Amniotic stem cell (primary cell): ENCODE measurements at places on chromosomes 16 and 17.
A peak's percentile ranks its signal among the peaks of the same experiment; 100 is the strongest.

GRCh38 chr16:57245472-57246113, 534 bp downstream of the ARL2BP start:
- DNase-seq = no peak

GRCh38 chr16:8861563-8862308, 7.1 kb downstream of the CARHSP1 start:
- no peak for DNase-seq

GRCh38 chr16:12398029-12398682, 405.5 kb downstream of the CPPED1 start:
- no peak for DNase-seq

GRCh38 chr16:67249178-67250044, 632 bp downstream of the SLC9A5 start:
- no peak for DNase-seq

GRCh38 chr17:50946891-50947781, 81.0 kb upstream of the TOB1 start:
- DNase-seq = no peak

DNA sequence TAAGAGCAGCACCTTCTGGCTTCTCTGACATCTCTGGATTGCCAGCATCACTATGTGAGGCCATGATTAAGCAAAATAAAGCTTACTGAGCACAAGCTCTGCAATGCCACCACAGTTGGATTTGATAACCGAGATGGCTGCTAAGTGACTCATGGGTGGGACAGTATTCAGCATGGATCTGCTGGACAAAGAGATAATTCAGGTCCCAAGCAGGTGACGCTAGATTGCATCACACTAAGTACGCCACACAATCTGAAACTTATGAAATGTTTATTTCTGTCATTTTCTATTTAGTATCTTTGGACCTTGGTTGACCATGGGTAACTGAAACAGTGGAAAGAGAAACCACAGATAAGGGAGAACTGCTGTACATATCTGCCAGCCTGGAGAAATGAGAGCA, 27.4 kb downstream of the CDRT15 start:
- no peak for DNase-seq

DNA sequence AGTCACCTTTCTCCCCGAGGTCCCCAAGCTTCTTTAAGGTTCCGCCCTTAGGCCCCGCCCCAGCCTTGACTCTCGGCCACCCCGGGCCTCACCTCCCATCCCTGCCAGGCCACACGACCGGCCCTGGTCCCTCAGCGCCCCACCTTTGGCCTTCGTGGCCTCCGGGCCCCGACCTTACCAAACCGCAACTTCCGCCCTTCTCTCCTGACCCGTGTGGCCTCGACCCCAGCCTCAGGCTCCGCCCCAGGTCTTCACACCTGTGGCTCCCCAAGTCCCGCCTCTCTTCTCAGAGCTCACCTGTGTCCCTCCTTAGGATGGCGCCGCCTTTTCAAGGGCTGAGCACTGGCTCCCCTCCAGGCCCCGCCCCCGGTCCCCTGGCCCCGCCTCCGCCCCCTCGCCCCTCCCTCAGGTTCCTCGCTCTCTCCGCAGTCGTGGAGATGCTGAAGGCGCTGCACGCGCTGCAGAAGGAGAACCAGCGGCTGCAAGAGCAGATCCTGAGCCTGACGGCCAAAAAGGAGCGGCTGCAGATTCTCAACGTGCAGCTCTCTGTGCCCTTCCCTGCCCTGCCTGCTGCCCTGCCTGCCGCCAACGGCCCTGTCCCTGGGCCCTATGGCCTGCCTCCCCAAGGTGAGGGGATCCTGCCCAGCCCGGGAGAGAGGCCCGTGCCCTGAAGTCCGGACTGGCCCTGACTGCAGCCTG, 10.0 kb upstream of the CISD3 start:
- no peak for DNase-seq

- no peak for DNase-seq
Observed at GRCh38 chr17:61129267-61130254, 270.1 kb upstream of the TBX2 start.

DNA sequence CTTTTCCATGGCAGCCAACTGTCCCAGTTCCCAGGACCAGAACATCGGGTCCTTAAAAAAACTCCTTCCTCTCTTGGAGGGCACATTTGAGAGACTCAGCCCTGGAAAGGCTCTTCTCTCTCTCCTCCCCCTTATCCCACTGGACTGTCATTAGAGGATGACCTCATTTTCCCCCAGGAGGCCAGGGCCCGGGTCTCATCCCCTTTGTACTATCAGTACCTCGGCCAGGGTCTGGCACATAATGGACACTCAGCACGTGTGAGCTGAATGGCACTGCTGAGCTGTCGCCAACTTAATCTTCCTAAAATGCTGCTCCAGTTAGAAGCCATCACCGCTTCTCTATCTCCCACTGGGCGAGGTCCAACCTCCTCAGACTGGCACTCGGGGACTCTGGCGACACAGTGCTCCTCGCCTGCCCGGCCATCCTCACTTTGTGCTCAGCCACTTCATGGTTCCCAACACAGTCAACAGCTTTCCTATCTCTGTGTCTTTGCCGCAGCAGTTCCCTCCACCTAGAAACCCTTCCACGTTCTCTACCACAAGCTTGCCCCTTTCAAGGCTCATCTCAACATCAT, 3.6 kb upstream of the RHBDL3 start:
- no peak for DNase-seq

DNA sequence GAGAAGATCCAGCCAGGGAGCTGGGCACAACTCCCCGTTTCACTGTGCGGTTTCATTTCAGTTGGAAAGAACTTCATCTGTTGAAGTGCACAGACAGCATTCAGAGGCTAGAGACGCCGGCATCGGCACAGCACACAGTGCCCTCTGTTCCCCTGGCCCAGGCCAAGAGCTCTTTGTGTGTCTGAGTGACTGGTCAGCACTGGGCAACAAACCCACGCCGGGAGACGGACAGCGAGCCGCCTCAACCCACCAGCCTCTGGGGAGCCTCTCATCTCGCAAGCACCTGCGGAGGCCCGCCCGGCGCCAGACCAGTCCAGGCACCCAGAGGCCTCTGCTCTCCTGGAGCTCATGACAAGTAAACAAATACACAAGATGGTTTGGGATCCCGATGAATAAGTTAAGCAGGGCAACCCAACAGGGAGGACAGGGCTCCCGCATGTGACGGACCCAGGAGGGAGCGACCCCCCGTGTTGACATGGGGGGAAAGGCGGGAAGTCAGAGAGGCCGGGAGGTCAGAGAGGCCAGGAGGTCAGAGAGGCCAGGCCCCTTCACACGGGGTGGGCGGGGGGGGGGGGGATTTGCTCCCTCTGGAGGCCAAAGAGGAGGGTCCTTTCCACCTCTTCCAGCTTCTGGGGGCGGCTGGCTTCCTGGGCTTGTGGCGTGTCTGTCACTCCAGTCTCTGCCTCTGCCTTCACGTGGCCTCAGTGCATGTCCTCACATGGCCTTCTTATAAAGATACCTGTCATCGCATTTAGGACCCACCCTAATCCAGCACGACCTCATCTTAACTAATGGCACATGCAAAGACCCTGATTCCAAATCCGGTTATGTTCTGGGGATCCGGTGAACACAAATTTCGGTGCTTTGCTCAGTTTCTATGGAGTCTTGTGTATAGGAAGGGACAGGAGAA, 25.8 kb upstream of the KLHDC4 start:
- no peak for DNase-seq

DNA sequence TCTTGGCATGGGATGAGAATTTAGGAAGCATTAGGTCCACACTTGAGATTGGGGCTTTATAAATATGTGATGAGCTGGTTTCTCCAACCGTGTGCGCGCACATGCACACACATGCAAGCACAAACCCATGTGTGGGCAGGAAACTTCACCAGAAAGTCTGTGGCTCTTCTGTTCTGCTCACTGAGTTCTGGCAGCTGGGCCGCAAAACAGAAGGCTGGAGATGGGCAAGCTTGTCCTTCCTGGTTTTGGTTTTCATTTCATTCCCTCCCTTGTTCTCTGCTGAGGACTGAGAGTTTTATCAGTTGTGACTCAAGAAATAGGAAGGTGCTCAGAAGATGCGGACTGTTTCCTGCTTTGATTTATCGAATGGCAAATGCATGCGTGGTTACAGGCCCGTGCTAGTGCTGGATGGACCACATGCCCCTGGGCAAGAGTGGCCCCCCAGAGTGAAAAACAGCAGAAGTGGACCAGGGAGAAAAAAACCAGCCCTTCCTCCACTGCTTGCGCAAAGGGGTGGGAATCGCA, 14.1 kb downstream of the MAP3K14 start:
- DNase-seq = no peak

GRCh38 chr16:13909872-13910303, 10.1 kb upstream of the ERCC4 start:
- peak; percentile 9 for DNase-seq

GRCh38 chr16:89018282-89019158, 41.5 kb upstream of the CBFA2T3 start:
- DNase-seq = no peak

- DNase-seq = no peak
Observed at GRCh38 chr16:73483934-73484711, 436.2 kb upstream of the ZFHX3 start.

- DNase-seq = no peak
Observed at GRCh38 chr17:77720946-77721845, 237.3 kb upstream of the TNRC6C start.

GRCh38 chr17:19368229-19368628, 5.7 kb upstream of the B9D1 start:
- DNase-seq = no peak

GRCh38 chr17:75587675-75588595, at the start of gene MYO15B:
TSS of gene MYO15B (plus strand) at chr17:75587800. CDS start at chr17:75588058, 258 bp downstream.
- DNase-seq = no peak
